ENCODE measurements at places on chromosomes 3 and 15.

DNA sequence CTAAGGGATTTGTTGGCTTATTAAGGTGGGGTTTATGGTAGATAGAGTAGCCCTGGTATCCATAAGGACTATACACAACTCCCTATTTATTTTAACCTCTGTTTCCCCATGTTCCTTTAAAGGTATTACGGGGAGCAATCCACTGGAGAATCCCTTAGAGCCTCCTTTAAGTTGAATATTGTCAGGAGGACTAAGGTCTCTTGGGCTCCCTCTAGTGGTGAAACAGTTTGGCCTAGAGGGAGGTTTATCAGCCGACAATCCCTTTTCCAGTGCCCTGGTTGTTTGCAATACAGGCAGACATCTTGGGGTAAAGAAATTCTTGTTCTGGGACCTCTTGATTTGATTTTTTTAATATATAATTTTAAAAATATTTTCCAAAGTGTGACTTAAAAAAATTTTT is 12.9 kb downstream of the OPA1 start:
- peak; percentile 62 for DNase-seq

GRCh38 chr15:29089731-29090616 is 179.6 kb downstream of the NSMCE3 start:
- DNase-seq = peak; percentile 44

DNA sequence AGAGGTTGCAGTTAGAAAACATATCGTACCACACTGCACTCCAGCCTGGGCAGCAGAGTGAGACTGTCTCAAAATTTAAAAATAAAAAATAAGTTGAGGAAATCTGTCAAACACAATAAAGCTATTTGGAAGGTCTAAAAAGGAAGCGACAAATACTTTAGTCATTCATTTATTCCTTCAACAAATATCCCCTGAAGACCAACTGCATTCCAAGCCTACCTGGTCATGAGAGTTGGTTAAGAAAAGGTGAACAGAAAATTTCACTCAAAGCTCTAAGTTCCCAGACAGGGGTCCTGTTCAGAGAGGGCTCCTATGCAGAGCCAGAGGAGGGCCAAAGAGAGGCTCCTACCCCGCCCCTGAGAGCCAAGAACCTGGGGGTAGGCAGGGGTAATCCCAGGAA is 15.4 kb upstream of the PRKAR2A start:
- no peak for DNase-seq

- DNase-seq = no peak
These were observed 17.7 kb downstream of the TICRR start for GRCh38 chr15:89593018-89593417.

GRCh38 chr3:15831927-15832326 is 34.1 kb upstream of the ANKRD28 start:
- no peak for DNase-seq

DNA sequence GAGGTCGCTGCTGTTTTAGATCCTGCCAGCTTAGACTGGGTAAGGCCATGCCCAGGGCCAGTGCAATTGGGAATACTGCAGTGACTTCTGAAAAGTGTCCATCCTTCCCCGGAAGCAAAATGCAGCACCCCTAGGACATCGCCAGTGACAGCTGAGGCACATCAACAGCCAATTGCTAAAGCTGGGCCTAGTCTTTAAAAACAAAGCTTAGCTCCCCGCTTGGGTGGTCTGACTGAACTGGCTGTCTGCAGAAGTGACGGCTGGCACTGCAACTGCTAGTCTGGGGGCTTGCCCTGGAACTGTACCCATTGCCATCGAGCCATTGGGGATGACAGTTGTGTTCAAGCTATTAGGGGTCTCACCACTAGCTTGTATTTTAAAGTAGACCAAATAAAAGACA is 4.3 kb downstream of the LYSMD4 start:
- DNase-seq = no peak

DNA sequence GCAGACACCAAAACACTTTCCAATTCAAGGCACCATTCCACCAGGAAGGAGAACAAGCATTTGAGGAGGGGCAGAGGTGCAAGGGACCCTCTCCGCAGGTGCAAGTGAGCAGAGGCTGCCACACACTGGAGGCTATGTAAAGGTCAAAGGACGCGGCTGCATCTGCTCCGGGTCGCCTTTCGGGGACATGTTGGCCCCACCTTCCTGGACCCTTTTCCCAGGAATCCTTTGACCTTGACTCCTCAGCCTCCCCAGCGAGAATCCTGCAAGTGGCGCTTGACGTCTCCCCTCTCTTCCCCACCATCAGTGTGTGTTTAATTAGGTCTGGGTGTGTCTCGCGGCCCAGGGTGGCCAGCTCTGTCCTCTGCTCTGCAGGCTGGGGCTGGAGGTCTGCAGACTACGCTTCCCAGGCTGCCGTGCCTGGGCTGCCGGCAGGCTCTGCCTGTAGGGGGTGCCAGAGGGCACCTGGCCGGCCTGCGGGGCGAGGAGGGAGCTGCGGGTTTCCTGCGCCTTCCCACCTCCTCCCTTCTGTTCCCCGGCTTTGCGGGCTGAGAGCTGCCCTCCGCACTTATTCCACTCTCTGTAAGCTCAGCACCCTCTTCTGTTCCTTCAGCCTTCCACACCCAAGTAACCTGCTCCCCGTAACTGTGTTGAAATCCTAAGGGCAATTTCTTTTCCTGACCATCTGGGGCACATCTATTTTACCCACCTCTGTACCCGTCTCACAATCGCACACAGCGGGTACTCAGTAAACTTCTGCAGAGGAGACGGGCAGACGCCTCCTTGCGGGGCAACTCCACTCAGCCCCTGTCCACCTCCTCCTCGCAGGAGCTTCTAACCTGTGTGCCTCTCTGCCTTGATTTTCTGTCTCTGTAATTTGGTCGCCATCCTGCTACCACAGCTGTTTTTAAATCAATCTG is 129.8 kb downstream of the NSMCE3 start:
- peak; percentile 62 for DNase-seq

DNA sequence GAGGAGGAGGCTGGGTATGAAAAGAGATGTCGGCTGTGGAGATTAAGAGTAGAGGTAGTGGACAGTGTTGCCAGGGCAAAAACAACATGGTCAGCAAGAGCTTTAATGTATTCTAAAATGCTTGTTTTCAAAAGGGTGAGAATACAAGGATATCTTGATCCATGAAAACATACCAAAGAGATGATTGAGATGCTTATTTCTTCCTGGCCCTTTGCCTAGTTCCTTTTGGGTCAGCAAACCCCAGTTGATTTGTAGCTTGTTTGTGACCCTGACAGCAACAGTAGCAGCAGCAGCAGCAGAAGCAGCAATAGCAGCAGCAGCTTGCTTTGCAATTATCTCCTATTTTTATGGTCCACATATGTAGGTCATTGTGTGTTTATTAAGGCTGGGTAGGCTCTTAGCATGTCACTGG is 337.3 kb downstream of the LPP start:
- no peak for DNase-seq

DNA sequence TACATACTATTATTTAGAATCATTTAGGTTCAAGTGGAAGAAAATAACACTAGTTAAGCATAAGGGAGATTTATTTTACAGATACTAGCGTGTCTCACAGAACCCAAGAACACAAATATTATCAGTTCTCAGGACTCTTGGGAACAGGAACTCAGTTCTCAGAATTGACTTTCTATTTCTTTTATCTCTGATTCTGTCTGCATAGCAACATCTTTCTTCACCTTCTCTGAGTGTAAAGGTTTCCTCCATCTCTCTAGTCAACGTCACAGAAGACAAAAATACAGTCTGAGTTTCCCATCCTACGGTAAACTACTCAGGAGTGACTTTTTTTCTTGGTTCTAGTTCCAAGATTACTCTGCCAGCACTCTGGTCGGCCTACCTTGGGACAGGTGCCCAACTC is 220.0 kb downstream of the SV2B start:
- no peak for DNase-seq

- DNase-seq = no peak
These were observed 163.8 kb downstream of the RSRC1 start for GRCh38 chr3:158273656-158274055.

DNA sequence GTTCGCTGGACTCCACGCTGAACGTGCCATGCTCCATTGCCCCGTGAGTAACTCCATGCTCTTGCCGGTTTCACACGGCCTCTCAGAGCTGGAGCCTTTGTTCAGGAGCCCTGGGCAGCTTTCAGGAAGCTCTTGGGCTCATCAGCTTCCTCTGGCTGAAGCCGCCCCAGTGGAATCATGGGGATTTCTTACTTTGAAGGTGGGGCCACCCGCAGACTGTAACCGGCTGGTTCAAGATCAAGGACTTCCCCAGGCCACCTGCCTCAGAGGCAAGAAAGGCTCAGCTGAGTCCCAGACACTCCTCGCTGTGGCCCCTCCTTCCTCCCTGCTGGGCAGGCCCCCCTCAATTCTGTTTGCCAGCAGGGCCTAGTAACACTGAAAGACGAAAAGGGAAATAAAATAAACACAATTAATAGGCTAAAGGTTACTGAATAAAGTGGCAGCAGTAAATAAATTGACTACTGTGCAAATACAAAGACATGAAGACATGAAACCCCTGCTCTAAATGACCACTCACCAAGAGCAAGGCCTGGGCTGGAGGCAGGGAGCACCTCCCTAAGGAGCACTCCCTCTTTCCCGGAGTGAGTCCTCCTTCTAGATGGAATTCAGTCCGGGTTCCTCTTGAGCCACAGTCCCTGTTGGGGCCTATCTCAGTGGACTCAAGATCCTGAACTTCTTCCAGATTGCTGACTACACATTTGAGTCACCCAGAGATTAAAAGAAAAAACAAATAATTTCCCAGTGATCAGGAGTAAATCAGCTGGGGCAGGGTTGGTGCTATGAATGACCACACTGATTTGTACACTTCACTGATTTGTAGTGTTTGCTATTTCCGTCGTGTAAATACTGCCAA is 51.0 kb downstream of the ZDHHC19 start:
- DNase-seq = peak; percentile 28

GRCh38 chr3:188595890-188596376 is 442.0 kb downstream of the LPP start:
- no peak for DNase-seq

DNA sequence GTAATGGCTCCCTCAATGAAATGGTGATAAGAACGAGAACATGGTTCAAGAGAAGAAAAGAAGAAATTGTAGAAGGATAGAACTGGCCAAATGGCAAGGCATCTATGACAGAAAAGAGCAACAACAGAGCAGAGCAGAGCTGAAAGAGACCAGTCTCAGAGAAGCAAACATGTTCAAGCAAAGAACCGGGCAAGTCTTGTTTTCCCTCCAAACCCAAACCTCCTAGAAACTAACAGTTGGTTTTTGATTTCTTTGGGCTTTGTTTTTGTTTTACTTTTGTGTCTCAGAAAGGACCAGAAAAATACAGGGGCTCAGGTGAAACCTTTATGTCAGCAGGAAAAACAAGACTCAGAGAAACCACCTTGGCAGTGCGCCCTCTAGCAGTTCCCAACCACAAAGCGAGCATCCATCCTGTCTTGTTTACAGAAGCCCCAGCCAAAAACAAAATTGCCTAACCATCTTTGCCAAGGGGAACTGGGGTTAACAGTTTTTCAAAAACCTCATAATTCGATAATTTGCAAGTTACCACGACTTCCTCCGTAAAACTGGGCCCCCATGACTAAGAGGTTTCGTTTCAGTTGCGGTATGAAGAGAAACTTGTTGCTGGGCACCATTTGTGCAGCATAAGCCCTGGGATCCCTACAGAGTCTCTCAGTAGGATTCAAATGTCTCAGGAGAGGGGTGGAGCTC is 159.2 kb upstream of the SLC24A5 start:
- DNase-seq = peak; percentile 1

DNA sequence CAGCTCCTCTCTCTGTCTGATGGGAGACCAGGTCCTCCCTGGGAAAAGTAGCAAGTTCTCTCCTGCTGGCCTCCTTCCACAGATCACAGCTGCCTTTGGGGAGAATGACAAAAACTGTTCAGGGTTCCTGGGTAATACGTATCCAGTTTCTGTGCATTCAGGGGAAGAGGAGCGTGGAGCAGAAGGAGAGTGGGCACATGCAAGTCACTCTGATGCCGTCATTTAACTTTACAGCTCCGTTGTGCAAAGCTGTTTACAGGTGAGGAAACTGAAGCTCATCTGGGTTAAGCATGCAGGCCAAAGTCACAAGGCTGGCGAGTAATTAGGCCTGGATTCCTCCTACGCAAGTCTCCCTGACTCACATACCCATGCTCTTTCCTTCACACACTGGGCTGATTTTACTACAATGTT is 7.5 kb upstream of the TM4SF1 start:
- no peak for DNase-seq

DNA sequence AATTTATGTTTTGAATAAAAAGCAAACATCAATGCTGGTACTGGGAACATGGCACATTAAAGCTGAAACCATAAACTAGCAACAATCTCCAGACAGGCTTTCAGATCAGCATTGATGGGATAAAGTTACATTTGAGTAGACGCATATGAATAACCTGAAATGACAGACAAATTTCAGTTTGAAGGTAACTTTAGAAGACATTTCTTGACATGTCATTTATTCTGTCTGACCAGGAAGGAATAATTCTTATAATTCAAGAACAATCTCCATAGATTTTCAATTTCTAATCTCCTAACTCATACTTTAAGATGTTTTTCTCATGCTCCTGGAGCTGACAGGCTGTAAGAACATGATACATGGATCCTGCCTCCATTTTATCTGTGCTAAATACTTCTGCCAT is 69.8 kb downstream of the PLCH1 start:
- no peak for DNase-seq

- no peak for DNase-seq
These were observed 317.4 kb downstream of the FHIT start for GRCh38 chr3:60933824-60934223.

DNA sequence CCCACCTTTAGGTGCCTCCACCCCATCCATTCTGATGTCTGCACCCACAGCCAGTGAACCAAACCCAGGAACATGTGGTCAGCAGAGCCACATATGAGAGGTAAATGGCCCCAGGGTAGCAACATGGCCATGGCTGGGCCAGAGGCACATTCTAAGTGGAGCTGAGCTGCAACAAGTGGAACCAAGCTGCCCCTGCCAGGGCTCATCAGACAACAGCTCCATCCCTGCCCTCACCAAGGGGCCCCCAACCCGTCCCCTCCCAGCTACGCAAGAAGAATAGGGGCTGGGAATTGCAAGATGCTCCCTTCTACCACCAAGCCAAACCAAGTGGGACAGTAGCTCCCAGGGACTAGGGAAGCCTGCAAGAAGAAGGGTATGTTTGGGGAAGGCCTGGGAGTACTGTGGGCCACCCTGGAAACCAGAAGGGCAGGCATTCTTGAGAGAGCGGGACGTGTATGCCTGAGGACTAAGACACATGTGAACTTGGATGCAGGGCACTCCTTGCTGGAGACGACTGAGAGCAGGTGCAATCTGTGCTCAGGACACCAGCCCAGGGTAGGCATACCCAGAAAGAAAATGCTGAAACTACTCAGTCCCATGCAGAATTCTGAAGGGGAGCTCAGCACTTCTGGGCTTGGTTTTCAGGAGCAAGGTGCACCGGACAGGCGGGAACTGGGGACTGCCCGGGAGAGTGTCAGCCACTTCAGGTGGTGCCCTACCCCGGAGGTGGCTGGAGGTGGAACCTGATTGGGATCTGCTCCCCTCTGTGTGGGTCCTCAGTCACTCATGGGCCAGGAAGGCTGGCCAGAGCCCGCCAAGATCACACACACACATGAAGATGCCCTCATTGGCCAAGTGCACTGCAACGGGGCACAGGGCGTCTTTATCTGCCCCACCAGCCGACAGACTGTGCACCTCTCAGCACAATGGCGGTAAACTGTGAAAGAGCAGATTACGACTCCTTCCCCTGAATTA is 9.5 kb downstream of the MYL3 start:
- DNase-seq = no peak

- no peak for DNase-seq
These were observed 25.0 kb downstream of the LRRC58 start for GRCh38 chr3:120324190-120324589.

- DNase-seq = peak; percentile 22
These were observed 559 bp upstream of the LRRN1 start for GRCh38 chr3:3798631-3799113.

Data from activated T-cell treated with anti-CD3 and anti-CD28 coated beads, Interleukin-2, amount 50 U/mL, for 72 hours (primary cell).